SK-N-MC (cell line): ENCODE measurements at places on chromosomes 11 and 22.

DNA sequence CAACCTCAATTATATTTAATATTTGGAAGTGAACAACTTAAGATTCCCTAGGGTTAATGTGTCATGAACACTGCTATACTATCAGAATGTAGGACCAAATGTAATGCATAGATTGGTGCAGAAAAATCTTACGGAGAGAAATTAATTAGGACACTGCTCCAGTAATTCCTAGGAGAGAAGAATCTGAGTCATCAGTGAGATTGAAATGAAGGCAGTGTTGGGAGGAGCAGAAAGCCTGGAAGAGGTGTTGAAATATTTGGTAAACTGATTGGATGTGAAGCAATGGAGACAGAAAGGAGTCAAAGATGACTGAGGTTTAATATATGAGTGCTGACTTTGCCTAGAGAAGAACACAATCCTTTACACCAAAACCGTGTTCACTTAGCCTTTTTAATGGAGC is 836.0 kb downstream of the FAM181B start:
- no peak for DNase-seq

- no peak for DNase-seq
Measured at GRCh38 chr11:112196519-112197087, 21.3 kb downstream of the BCO2 start.

- no peak for DNase-seq
Measured at GRCh38 chr11:119062779-119063178, 4.8 kb upstream of the VPS11 start.

DNA sequence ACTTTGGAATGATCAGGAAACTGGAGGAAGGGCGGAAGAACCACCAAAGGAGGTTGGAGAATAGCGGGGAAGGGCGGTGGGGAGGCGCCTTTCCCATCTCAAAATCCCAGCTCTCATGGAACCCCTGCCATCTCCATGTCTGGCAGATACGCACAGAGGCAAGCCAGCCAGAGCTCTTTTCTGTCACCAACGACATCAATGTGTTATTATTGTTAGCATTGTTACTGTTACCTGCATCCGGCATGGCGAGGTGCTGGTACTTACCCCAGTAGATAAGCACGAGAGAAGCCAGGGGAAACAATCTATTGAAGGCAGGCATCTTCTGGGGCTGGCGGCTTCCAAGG is 969 bp downstream of the SCN3B start:
- no peak for DNase-seq

DNA sequence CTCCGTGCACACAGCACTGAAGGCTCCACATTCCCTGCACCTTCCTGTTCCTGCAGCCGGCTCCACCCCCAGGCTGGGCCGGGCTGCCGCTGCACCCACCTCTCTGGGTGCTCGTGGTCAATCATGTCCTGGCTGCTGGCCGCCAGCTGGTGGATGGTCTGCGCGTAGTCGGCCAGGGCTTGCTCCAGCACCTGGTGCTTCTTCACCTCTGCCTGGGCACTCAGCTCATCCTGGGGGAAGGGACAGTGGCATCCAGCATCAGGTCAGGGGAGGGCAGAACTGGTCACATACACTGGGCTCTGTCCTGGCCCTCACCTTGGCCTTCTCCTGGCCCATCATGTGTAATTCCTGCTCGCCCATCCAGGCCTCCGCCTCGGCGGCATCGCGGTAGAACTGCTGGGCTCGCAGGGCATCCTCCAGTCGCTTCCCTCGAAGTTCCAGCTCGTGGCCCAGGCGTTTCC is 15.2 kb upstream of the RBM4B start:
- no peak for DNase-seq

- DNase-seq = no peak
Measured at GRCh38 chr11:10418950-10419310, 36.1 kb upstream of the AMPD3 start.

DNA sequence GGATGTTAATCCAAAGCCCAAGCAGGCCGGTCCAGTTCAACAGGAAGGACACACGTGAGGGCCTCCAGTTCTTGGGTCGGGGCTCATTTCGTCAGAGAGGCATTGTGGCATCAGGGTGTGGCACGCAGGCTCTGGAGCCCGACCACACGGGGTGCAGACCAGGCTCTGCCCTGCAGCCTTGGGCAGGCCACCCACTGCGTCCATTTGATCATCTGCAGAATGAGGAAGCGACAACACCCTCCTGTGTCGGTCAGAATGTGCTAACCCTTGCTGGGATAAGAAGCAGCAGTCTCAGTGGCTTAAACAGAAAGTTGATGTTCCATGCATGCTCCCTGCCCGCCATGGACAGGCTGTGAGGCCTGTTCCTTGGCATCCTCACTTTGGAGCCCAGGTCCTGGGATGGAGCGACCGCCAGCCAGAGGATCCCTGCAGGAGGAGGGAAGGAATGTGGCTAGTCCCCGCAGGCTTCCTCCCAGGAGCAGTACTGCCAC is 10.8 kb downstream of the RIBC2 start:
- DNase-seq = no peak

DNA sequence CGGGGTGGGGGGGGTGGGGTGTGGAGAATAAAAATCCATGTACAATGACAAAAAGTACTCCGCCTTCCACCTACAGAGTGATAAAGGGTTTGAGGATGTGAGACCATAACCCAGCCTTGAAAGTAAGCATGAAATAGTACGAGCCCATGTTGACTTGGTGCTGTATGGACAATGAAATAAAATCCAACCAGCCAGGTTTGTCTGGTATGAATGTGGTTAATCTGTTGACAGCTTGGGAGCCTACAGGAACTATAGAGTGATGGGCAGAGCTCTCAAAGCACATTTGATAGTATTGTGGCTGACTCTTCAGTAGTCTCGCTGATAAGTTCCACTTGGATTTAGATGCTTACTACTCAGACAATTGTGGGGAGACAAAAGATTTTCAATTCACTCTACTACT is 48.8 kb upstream of the CD44 start:
- DNase-seq = no peak

DNA sequence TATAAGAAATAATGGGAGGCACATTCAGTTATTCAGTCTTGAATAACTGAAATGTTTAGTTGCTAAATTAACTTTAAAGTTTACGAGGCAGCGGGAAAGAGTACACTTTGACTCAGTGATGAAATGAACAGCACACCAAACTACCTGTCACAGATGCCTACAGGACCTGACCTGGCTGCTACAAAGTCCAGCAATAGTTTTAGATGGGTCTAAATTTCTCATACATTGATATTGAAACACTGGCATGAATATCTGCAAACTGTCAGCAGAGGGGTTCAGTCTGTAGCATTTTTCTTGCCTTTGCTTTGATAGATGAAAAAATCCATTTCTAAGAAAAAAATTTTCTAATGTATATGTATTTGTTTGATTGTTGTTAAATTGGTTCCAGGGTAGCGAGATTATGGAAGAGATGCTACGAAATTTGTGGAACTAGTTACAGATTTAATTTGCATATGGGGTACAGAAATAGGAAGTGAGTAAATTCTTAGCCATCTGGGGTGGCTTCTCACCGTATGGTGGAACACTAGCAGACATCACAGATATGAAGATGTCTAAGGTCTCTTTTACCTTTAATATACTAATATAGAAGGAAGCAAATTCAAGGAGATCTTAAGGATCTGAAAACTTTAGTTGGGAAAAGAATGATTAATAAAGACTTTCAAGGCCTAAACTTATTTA is 20.8 kb upstream of the GAB2 start:
- DNase-seq = no peak

GRCh38 chr11:9789910-9790309 is 126.0 kb downstream of the SWAP70 start:
- no peak for DNase-seq

DNA sequence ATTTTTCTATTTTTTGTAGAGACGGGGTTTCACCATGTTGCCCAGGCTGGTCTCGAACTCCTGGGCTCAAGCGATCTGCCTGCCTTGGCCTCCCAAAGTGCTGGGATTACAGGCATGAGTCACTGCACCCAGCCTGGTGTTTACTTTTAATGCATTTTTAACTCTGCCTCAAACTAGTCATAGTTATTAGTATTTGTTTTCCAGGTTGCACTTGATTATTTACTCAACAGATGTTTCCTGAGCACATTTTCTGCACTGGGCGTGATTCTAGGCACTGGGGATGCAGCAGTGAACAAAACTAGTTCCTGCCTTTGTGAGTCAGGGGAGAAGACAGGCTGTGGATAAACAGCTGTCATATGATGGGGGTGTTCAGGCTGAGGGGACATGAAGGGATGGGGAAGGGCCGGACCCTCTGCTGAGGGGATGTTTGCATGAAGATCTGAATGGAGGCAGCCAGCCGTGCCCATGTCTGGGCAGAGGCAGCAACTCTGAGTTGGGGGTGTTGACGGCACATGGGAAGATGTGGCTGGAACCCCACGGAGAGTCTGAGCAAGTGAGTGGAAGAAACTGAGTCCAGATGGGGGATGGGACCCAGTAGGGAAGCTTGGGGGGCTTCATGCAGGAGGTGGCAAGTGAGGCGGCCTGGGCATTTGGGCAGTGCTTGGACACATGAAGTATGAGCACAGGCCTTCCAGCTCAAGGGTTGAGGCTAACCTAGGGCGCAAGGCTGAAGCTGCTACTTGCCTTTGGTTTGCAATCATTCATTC is 34.4 kb downstream of the MPPED1 start:
- DNase-seq = no peak

DNA sequence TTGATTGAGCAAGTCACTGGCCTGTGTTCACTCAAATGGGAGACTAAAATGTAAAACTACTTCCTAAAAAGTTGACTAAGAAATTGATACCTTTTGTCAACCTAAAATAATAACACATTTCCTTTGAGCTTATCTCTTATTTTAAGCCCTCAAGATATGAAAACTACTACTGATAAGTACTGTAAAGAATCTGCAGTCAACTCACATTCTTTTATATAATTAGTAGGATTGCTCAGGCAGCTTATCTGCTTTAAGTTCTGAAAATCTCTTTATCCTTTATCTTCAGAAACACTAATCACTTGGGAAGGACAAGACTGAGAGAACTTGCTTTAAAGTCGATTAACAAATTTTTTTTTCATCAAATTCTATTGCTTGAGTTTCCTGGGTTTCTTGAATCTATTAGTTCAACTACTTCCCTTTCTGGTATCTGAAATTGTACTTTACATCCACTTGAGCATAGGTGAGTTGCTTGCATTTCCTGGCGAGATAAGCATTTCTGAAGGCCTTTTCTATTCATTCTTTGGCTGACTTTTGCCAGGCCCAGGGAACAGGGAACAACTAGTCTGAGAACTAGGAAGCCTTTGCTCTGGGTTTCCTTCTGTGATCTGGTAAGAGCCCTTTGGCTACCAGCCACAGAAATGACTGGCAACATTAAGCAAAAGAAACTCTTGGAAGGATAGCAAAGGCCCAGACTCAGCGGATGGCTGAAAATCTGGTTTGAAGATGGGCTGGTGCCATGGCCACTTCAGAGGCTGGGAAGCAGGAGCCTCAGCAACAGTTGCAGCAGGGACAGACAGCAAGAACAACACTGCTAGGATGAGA is 19.3 kb upstream of the CSRP3 start:
- no peak for DNase-seq

DNA sequence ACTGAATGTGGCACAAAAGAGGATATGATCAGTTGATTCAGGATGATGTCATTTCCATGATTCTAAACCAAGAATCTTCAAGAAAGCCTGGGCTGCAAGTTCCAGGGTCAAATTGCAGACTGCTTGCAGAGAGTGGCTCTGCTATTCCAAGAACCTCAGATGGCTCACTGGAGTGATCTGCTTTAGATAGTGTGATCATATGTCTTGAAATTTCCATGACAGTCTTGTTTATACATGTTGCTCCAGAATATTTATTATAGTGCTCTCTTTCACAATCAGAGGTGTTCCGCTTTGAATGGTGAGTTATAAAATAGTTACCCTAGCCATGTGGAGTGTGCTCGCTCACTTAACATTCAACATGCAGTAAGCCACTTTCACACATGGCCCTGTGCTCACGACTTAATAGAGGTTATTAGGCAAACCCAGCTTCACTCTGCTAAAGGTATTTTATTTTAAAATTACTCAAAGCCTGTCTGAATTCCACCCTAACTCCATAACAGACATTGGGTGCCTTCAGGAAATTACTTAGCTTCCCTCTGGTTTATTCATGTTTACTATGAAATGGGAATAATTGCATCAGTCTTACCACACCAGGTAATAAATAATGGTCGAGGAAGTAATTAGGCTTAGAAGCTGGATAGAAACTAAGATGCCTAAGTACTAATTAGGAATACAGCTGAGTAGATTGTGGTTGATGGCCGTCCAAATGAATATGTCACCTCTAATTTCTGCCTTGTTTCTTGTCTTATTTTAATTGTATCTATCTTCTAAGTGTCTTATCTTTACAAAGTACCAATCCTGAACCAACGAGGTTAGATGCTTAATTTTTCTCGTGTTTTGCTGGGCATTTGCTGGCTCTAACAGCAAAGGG is 187.9 kb downstream of the ETS1 start:
- no peak for DNase-seq

- no peak for DNase-seq
Measured at GRCh38 chr11:44140805-44141204, 45.3 kb downstream of the EXT2 start.

DNA sequence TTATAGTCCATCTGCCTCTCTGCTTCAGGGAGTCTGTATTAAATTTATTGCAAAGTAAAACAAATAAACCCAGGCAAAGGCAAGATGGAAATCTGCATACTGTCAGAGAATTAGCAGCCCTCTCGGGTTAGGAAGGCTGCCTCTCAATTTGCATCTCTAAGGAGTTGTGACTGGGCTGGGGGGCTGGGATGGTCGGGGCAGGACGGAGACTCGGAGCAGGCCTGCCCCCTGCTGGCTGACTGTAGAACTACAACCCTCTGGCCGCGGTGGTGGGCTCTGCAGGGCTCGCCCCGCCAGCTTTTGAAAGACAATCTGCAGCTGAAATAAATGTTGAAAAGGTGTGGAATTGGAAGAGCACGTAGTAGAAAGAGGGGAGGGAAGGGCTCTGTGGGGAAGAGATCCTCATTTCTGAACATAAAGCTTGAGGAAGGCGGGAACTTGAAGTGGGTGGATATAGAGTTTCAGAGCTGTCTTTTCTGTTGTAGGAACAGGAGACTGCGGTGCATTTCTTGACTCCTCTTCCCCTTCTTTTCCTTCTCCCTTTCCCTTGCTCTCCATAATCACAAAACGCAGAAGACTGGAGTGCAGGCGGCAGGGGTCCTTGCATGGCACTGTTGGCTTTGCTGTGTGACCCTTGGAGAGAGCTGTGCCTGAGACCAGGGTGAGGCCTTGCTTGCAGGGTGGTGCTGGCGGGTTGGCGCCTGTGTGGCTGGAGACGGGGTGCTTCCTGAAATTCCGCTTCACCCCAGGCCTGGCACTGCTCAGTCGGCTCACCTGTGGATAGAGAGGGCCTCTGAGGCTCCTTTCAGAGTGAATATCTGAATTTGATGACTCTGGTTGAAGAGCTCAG is 22.6 kb upstream of the PKNOX2 start:
- no peak for DNase-seq
